ENCODE measurements at places on chromosomes 5 and 9. TPM values are rescaled to one million over a fixed set of nuclear protein-coding genes. Genes with fewer than 3 reads are reported as not detected.

GRCh38 chr5:102523541-102524175 lies 24.9 kb upstream of the SLCO6A1 start:
- H3K27ac ChIP-seq = no peak overlapping the region
- no peaks in the 10 kb centered on the region for H3K36me3 ChIP-seq
- H3K4me3 ChIP-seq = no peak overlapping the region
- H3K4me1 ChIP-seq = no peaks in the 10 kb centered on the region
- no peaks in the 10 kb centered on the region for H3K27me3 ChIP-seq

- no peaks in the 10 kb centered on the region for H3K36me3 ChIP-seq
- no peak overlapping the region for H3K4me3 ChIP-seq
- H3K4me1 ChIP-seq = no peaks in the 10 kb centered on the region
- DNase-seq = no peak
Observed at GRCh38 chr5:171131497-171131896, 177.6 kb upstream of the TLX3 start.

DNA sequence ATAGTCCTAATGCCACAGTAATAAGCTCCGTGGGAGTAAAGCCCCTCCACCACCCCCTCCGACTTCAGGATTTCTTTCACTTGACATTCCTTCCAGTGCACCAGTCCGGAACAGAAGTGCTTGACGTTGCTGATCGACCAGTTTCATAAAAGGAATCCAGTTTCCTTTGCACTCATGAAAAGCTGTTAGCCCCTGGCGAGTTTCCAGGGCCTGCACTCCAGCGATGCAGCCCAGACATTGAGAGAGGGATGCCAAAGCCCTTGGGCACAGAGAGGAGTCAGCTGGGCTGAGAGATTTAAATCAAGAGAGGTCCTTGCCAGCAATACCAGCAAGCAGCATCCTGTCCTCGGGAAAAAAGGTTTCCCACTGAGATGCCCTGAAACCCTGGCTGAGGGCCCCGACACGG lies 170.1 kb downstream of the GABBR2 start:
- no peaks in the 10 kb centered on the region for H3K4me1 ChIP-seq
- no peak overlapping the region for H3K4me3 ChIP-seq
- DNase-seq = no peak
- no peaks in the 10 kb centered on the region for H3K27me3 ChIP-seq

DNA sequence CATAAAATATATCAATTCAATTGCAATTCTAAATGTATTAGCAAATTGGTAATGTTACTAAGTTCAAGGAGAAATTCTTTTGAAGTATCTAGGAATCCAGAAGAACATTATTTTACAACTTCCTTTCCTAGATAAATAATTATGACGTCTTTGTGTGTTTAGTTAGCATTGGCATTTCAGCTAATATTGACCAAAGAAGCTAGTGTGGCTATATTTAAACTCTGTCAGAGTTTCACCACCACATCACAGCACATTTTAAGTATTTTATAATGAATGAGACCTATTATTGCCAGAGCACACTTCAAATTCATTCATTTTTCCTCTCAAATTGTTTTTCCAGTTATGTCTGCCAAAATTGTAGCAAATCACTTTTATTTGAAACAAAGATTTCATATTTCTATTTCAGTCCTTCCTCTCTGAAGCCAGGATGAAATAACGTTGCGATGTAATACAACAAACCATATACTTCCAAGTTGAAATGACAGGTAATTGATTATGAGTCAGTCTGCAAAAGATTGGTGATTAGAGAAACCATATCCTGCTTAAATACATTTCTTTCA lies 18.9 kb downstream of the PLK2 start:
- no peak overlapping the region for H3K27ac ChIP-seq
- DNase-seq = no peak
- peaks cover 6% of the 10 kb centered on the region for H3K4me1 ChIP-seq
- no peaks in the 10 kb centered on the region for H3K27me3 ChIP-seq

DNA sequence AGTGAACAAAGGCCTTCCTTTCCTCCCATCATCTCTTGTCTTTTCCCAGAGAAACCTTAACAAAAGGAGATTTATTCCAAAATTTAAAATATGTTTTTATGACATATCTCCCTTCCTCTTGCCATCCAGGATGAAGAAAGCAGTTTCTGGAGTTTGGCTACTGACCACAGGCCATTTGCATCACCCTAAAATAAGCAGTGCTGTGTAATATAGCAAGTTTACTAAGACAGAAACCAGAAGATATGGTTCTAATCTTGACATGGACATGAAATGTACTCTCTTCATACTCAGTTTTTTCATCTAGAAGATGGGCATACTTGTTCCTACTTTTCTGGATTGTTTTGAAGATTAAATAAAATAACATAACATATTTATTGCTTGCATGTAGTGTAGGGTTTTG lies 50.2 kb upstream of the ZFAND5 start:
- DNase-seq = no peak
- H3K4me3 ChIP-seq = no peak overlapping the region
- no peaks in the 10 kb centered on the region for H3K4me1 ChIP-seq
- H3K27ac ChIP-seq = no peak overlapping the region
- no peaks in the 10 kb centered on the region for H3K36me3 ChIP-seq
- no peaks in the 10 kb centered on the region for H3K27me3 ChIP-seq

DNA sequence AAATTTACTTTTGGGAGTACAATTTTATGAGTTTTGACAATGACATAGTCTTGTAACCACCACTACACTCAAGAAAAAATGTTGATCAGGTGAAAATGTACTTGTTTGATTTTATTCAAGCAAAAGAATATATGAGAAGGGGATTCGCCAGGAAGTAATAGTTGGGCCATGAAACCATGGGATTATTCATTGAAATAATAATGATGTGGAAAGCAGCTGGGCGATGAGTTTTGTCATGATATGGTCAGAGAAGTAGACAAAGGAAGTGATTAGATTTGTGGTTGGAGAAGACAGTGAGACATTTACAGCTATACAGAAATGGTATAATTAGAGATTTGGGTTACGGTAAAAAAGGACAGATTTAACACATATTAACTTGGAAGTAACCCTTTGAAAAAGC lies 11.2 kb downstream of the HMGCR start:
- H3K27me3 ChIP-seq = no peaks in the 10 kb centered on the region
- DNase-seq = no peak
- no peak overlapping the region for H3K4me3 ChIP-seq
- no peak overlapping the region for H3K27ac ChIP-seq
- H3K4me1 ChIP-seq = no peaks in the 10 kb centered on the region

DNA sequence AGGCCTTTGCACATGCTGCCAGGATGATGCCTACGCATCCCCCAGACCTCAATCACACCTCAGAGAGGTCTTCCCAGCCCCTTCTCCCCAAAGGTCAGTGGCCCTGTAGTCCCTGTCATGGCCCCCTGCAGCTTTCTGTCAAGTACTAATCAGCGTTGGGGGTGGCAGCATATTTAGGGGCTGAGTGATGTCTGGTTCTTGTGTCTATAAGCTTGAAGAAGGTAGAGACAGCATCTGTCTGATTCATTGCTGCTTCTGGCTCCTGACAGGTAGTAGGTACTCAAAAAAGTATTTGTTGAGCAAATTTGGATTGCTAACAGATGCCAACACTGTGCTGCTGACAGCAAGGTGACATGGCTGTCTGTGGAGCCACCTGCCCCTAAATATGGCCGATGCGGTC lies 51.6 kb upstream of the RPL26L1 start:
- H3K4me1 ChIP-seq = peaks cover 52% of the 10 kb centered on the region
- no peaks in the 10 kb centered on the region for H3K36me3 ChIP-seq
- no peak for DNase-seq
- H3K27me3 ChIP-seq = no peaks in the 10 kb centered on the region
- peak overlapping the region; percentile 99 for H3K27ac ChIP-seq

GRCh38 chr5:26856238-26856637 lies 182.1 kb downstream of the CDH9 start:
- no peak overlapping the region for H3K4me3 ChIP-seq
- no peak overlapping the region for H3K27ac ChIP-seq
- H3K36me3 ChIP-seq = no peaks in the 10 kb centered on the region
- no peak for DNase-seq
- H3K27me3 ChIP-seq = no peaks in the 10 kb centered on the region

The ZNF354C gene
- 3.9 TPM for total RNA-seq

Measured in thoracic aorta (tissue), 2 donors.